ENCODE measurements at places on chromosomes 1 and 21.

GRCh38 chr21:37927711-37928110 is 11.5 kb upstream of the KCNJ6 start:
- DNase-seq: no peak

- DNase-seq: no peak
These were observed 47.5 kb downstream of the AHDC1 start for GRCh38 chr1:27556435-27556780.

DNA sequence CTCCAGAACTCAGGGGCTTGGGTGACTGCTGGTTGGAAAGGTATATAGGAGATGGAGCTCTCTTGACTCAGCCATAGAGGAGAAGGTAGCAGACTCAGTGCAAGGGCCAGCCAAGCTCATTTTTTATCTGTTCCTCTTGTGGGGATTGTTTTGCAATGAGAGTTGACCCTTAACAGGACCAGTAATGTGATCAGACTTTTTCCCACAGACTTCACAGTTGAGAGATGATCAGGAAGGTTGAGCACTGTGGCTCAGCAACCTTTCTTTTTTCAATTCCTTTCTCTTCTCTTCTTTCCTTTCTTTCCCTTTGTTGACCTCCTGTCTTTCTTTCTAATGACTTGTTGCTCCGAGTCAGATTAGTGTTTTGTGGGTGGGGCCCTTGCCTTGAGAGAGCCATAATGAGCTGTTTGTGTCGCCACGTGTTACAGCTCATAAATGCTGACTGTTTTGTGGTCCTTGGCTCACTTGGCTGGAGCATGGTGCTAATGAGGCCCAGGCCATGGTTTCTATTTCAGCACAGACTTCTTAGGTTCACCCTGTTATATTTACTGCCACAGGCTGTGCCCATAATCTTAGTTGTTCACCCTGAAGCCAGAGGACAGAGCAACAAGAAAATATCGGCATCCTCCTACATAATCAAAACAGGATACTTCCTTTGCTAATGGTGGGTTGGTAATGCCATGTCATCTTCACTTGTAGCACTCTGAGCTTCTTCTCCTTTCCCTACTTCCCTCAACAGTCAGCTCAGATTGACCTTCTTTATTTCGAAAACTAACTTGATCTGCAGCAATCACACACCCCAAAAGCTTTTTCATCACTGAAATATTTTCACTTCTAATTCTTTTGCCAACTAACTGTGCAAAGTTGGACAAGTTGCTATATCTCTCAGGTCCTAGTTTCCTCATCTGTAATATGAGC is 13.9 kb downstream of the ADAM30 start:
- no peak for DNase-seq

GRCh38 chr1:204293605-204294337 is 66.0 kb downstream of the PLEKHA6 start:
- DNase-seq: no peak

GRCh38 chr1:115364780-115365155 is 26.7 kb upstream of the NGF start:
- DNase-seq: no peak

GRCh38 chr1:101311146-101311920 is 74.5 kb downstream of the S1PR1 start:
- no peak for DNase-seq

- DNase-seq: peak; percentile 71
These were observed 70.1 kb downstream of the ROR1 start for GRCh38 chr1:63843884-63844283.

- no peak for DNase-seq
These were observed 41.4 kb downstream of the KCNK1 start for GRCh38 chr1:233655301-233655740.

DNA sequence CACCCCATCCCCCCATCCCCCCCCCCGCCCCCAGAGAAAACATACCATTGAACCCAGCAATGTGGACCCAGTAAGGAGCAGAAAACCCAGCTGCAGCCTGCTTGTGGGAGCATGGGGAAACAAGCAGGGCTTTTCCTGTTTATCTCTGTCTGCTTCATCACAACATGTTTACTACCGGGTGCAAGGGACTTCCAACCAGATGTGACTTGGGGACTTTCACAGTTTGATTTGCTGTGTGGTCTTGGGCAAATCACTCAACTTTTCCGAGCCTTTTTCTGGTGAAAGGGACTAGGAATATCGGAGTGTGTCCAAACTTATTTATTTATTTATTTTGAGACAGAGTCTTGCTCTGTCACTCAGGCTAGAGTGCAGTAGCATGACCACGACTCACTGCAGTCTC is 3.2 kb downstream of the TMCC2 start:
- no peak for DNase-seq

Measured in D341Med (cell line).